ENCODE measurements at places on chromosomes 2 and 18.
A peak's percentile ranks its signal among the peaks of the same experiment; 100 is the strongest.

DNA sequence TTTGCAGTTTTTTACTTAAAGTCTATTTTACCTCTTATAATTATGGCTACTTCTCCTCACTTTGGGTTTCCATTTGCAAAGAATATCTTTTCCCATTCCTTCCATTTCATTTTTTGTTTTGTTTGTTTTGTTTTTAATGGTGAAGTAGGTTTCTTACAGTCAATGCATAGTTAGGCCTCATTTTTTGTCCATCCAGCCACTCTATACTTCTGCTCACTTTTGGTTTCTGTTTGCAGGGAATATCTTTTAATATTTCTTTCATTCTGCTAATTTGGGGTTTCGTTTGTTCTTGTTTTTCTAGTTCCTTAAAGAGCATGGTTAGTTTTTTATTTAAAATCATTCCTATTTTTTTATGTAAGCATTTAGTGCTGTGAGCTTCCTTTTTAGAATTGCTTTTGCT lies 339.4 kb downstream of the GRB14 start:
- DNase-seq: no peak

DNA sequence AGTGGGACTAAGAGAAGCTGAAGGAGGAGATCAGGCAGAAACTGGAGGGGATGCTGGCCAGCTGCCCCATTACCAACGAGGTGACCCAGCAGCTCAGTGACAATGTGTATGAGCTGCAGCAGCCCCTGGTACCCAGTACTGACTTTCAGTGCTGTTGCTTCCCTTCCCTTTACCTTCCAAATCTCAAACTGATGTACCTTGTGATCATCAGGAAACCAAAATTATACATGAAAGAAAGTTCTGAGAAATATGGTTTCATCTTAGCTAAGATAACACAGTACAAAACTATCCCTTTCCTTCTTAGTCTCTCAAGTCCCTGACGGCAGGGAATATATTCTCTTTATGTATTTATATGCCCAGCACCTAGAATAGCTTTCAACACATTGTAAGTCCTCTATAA lies 52.3 kb upstream of the CERS6 start:
- no peak for DNase-seq

- DNase-seq: no peak
These were observed 483.8 kb downstream of the TDRD15 start for GRCh38 chr2:21607572-21607971.

DNA sequence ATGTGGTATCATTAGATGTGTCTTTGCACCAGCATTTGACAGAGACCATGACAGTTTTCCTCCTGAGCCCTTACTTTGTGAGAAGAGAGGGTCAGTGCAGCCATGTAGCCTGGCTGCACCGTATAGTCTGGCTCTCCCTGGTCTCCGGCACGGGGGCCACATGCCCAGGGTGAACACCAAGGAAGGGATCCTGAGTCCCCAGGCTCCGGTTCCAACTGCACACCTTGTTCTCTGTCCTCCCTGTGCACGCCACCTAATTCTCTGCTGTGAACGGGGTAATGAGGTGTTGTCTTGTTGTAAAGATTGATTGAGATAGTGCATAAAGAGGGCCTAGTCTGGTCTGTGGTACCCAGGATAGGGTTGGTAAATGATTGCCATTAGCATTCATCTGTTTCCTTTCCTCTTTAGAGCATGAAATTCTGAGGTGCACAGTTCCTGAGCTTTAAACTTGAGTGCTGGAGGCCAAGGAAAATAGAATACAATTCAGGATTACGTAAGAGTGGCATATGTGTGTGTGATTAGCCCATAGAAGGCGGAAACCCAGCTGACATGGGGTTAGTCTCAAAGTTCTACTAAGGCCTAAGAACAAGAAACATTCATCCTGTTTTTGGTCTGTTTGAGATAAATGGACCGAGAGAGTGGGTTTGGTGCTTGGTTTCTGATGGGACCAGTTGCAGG lies 55.5 kb downstream of the NCK2 start:
- peak; percentile 52 for DNase-seq

DNA sequence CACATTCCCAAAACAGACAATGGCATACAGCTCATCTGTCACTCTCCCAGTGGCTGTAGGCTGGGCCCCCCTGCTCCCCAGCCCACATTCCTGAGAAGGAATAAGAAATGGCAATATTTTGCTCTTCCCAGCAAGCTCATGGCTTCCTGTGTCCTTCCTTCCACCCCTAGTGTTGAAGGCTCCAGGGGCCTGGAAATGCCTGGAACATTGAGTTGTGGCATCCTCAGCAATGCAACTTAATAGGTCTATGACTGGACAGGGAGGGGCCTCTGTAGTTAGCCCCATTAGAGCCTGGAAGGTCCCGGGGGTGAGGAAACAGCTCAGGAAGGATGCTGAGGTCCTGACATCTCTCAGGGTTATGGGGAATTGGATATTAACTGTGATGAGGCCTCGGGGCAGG lies 3.3 kb downstream of the KIF3C start:
- DNase-seq: no peak

- DNase-seq: no peak
These were observed 869.4 kb upstream of the VRK2 start for GRCh38 chr2:57177176-57177575.

- DNase-seq: no peak
These were observed 53.7 kb downstream of the ZBTB7C start for GRCh38 chr18:48355276-48356115.

DNA sequence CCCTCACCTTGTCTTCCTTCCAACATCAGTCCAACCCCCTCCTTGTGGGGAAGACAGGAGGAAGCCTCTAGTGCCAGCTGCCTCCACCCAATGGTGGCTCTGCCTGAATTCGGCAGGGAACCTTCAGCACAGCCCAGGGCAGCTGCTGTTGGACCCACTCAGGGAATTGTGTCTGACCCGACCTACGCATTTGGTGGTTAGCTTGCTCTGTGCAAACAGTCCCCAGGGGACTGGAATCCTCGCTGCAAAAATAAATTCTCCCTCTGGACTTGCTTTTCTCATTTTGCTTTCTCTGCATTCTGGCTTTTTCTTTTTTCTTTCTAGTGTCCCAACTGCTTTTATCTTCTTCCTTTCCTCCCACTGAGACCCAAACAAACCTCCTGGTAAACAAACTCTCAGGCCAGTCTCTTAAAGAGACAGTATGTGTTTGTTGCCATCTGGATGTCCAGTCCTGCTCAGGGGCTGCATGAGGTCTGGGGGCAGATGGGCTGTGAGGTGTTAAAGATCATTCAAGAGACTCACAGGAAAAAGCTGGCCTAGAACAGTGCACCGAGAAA lies 137.7 kb upstream of the HAAO start:
- no peak for DNase-seq

DNA sequence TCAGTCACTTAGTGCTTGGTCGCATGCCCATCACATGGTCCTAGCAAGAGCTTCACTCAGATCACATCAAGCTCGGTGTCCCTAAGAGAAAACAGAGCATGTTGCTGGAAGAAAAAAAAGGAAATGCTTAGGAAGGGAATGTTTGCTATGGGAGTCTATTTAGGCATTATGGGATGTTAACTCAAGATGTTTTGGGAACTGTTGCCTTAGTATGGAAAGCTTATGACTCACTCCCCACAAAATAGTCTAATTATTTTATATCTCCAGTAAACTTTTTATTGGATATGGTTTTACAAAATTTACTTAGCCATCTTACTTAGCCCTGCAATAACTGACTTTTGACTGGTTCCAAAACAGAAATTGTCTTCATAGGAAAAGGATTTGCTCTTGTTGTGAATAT lies 439.5 kb upstream of the ZEB2 start:
- no peak for DNase-seq

- DNase-seq: no peak
These were observed 42.1 kb downstream of the SAP130 start for GRCh38 chr2:127985735-127986134.

DNA sequence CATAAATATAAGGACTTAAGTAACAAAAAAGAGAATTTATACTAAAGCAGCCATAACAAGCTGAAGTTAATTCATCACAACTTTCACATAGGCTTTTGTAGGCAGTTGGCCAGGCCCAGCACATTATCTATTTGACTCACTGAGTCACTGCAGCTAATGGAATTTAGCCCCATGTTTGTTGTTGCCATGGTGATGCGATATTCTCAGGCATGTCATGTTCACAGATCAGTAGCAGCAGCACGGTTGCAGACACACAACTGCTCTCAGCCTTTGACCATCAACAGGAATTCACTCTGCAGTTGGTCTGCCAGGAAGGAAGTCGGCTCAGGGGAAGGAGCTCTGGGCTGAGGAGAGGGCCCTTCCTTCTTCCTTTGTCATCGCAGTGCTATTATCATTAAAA lies 639.8 kb downstream of the TMEM182 start:
- no peak for DNase-seq

DNA sequence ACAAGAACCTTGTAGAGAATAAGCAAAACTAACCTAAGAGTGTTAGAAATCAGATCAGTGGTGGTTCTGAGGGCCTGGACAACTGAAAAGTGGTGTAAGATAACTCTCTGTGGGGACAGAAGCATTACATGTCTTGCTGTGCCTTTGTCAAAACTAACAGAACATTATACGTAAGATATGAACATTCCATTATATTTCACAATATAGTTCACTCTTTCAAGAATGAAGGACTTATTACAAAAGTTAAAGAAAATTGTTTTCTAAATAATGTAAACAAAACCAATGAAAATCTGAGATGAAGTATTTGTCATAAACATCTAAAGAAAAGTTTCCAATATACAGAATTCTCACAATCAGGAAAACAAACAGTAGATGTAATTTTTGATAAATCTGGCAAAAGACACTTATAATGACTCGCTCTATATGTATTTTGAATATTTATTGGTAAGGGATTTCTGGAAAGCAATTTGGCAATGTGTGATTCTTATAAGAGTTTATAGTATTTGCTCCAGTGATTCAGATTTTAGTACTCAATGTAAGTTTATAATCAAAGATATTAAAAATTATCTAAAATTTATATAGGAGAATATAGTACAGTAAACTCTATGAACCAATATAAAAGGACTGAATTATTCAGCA lies 258.4 kb downstream of the CD226 start:
- no peak for DNase-seq

DNA sequence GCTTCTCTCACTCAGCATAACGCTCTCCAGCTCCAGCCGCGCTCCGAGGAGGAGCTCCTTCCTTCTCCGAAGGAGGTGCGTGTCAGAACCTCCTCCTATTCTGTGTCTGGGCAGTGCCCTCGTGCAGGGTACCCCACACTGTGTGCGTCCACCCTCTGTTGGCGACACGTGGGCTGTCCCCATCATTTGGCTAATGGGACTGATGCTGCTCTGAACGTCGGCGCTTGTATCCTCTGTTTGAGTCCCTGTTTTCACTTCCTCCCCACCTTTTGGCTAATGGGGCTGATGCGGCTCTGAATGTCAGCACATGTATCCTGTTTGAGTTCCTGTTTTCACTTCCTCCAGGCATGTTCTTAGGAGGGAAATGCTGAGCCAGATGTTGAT lies 22.2 kb downstream of the KCNG2 start:
- DNase-seq: peak; percentile 89

- no peak for DNase-seq
These were observed 83.0 kb downstream of the ACSL3 start for GRCh38 chr2:222943820-222944219.

DNA sequence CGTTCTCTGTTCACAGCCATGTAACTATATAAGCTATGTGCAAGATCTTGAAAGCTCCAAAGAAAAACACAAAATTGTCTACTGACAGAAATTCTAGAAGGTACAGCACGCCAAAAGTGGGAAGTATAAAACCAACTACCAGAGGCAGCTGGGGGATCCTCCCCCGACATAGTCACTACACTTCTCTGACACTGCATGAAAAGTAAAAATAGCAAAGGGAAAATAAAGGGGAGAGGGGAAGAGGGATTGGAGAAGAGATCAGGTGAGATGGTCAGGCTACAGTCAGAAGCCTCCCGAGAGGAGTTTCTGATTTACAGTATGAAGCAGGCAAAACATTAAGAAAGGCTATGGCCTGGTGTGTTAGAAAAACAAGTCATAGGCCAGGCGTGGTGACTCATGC lies 39.8 kb upstream of the PCBP1 start:
- peak; percentile 54 for DNase-seq

GRCh38 chr2:226583715-226584114 lies 215.9 kb downstream of the IRS1 start:
- DNase-seq: no peak

GRCh38 chr2:219671279-219671678 lies 43.8 kb downstream of the SLC4A3 start:
- DNase-seq: no peak

DNA sequence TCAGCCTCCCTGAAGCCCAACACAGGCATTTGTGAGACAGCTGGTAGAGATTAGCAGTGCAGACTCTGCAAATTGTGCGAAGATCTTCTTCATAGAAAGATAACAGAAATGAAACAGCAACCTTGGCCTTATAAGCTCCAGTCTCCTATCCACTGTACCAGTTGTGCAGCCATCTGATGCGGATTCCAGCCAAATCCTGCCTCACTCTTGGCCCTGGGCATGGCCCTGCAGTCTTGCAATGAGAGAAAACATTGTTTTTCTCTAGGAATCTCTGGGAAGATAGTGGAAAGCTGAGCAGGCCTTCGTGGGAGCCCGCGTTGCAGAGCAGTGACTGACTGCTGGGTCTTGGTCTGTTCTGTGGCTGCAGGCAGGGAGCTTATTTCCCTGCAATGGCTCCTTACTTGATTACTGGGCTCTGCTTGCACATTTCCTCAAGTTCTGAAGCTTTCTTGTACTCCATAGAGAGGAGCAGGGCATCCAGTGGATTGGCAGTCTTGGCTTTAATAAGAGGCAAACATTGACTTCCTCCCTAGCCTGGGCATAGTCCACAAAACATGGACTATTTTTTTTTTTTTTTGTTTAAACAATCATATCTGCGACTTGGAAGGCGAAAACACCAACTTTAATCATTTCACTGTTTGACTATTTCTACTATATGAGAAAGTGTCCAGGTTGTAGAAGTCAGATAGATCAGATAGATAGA lies 193.0 kb downstream of the ACTR3 start:
- DNase-seq: no peak

GRCh38 chr2:105287692-105288091 lies 41.8 kb downstream of the TGFBRAP1 start:
- peak; percentile 71 for DNase-seq

DNA sequence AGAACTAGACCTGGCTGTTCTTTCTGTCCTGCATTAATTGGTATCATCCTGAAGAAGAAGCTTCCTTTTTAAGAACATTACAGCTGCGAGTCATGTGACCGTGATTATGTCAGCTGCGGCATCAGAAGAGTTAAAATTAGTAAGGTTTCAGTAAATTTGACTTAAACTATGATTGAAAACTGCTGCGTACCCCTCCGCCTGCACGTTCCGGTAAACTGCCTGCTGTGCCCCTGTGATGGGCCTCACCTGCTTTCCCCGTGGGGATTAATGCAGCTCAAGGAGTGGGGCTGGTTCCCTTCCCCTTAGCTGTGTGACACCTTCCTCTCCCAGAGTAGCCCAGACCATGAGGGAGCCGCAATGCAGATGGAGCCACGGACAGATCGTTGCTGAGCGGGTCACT lies 36.1 kb upstream of the MYO3B start:
- no peak for DNase-seq

DNA sequence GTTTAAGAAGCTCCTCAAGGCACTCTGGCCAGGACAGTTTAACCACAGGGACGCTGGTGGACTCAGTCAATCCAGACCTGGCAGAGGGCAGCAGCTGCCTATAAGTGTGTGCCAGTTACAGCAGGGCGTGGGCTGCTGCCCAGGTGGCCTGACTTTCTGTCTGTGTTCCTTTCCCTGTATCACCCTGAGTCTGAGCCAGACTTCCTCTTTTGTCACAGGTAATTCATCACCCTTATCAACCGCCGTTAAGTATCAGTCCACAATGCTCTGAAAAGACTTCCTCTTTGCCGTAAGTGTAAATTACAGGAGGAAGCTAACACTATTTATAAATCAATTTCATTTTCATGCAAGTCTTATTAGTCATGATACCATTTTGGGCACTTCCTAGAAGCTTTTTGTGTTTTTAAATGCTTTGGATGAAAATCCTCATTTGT lies 7.0 kb downstream of the LPIN1 start:
- DNase-seq: no peak

GRCh38 chr2:729376-729861 lies 52.2 kb upstream of the TMEM18 start:
- no peak for DNase-seq
